Hindlimb muscle (tissue), 1 donor: ENCODE measurements at places on chromosomes 6 and 20. TPM values are rescaled to one million over a fixed set of nuclear protein-coding genes. Genes with fewer than 3 reads are reported as not detected.

The NEDD9 gene
- polyA plus RNA-seq: 9.6 TPM

The BPIFB4 gene
- polyA plus RNA-seq: 0.23 TPM

The BPI gene
- polyA plus RNA-seq: 0.52 TPM

The NR2E1 gene
- polyA plus RNA-seq: not detected

The SIRPB2 gene
- 1.9 TPM for polyA plus RNA-seq

The HAO1 gene
- not detected for polyA plus RNA-seq

The CLDN20 gene
- 0.54 TPM for polyA plus RNA-seq

The MMP24 gene
- 0.43 TPM for polyA plus RNA-seq

The FOXA2 gene
- polyA plus RNA-seq: not detected

GRCh38 chr6:109372130-109372529 lies 10.1 kb downstream of the CD164 start:
- DNase-seq: no peak

GRCh38 chr6:163438940-163439335 lies 24.4 kb downstream of the QKI start:
- no peak for DNase-seq

DNA sequence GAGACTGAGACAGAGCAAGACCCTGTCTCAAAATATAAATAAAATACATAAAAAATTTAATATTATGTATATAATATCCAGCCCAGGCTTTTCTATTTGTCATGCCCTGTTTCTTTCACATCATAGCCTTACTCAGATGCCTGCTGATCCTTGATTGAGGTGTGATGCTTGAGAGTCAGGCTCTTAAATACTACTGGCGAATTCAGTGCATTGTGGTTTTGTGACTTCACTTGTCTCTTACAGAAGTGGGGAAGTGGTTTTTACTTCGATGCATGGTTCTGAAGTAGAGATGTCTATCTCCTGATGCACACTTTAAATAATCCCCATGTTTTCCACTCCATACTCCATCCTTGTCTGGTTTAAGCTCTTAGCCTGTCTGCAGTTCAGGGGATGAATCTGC lies 29.1 kb downstream of the ASXL1 start:
- no peak for DNase-seq

DNA sequence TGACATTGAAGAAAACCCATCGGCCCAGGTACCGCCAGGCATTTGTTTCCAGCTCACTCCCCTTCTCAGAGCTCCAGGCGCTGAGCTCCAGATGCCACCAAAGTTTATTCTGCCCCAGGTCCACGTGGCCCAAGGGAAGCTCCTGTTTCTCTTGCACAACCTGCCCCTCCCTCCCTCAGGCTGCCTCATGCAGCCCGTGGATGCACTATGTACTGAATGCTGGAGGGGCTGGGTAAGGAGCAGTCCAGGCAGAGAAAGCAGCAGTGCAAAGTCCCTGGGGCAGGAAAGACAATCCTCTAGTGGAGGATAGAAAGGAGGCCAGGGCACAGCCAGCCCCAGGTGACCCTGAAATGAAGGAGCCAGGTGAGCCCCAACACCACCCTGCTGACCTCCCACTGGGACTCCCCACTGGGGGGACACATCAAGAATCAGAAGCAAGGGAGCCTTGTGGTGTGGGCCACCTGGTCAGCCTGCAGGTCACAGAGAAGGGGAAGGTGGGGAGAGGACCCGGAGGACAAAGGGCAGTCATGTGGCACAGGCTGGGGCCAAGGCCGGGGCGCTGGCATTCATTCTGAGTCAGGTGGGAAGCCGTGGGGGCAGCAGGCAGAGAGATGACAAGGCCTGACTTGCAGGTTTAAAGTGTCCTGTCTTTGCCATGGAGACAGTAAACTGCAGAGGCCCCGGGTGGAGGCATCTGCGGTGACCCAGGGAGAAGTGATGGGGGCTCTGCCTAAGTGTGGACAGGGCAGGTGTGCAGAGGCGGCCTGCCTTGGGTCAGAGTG lies 230.1 kb downstream of the PREX1 start:
- DNase-seq: no peak

DNA sequence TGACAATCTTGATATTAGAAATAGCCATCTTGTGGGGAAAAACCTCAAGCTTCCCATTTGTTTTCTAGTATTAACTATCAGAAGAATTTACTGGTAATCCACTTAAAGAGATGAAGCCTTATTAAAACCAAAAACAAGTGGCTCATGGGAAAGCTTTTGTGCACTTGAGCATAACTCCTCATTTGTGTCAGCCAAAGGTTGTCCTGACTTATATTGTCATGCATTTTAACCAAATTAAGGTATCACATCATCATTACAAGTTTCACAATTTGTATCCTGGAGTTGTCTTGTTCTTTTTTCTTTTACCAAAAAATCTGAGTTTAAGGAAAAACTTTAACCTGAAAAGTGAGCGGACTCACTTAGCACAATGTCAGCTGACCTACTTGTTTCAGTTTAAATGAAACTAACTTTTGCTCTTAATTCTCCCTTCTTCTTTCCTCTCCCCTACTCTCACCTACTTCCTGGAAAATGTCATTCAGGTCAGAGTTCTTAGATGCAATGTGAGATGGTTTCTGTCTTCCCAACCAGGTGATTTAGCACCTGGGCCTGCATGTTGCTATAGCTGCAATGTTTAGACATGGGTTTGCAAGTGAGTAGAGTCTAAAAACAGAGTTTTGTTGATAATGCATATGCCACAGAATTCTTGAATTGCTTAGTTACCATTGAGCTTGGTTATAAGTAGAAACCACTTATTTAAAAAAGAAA lies 82.8 kb downstream of the TNFAIP3 start:
- no peak for DNase-seq

DNA sequence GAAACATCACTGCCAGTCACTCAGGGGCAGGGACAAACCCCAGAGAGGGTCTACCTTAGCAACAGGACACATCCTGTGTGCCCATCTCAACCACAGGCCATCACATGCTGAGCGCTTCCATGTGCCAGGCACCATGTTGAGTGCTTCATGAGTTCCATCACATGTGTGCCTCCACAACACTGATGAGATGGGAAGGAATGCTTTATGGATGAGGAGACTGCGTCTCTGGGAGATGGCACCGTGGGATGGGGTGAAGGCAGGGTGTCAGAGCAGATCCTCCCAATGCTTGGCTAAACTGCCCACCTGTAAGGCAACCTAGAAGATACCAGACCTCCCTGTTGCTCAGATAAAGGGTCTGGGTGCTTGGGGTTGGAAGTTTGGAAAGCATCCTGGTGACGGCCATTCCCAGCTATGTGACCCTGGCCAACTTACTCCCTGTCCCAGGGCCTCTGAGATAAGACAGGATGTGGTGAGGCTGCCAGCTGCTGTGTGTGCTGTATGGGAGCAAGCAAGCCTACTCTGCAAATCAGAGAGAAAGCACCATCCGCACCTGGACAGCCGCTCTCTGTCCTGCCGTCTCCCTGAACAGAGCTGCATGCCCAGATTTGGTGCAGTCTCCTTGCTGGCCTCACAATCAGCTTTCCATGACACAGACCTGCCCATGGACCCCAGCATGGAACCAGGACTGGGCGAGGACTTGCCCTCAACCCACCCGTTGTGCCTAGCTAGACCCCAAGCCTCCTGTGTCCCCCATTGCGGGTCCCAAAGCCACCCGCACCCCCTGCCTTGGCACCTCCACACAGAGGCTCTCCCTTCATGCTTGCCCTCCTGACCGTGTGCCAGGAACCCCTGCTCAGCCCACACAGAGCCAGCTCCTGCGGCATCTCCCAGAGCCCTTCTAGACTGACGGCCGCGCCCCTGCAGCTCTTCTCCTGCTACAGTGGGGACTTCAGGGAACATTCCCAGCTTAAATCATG lies 143.7 kb downstream of the SYNDIG1 start:
- DNase-seq: no peak

DNA sequence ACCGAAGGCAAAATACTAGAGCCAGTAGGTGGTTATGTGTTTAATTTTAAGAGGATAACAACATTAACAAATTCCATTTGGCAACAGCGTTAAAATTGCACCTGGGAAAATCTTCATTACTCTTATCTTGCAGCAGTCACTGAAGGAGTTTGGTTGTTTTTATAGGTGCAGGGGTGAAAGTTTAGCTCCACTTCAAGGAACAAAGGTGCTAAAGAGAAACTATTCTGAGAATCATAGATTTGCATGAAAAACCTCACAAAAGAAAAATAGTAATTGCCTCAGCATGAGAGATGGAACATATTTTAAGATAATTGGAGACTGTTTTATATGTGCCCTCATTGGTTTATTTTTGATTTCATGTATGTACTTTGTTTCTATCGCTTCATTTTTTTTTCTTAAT lies 444.4 kb downstream of the UTRN start:
- DNase-seq: no peak

DNA sequence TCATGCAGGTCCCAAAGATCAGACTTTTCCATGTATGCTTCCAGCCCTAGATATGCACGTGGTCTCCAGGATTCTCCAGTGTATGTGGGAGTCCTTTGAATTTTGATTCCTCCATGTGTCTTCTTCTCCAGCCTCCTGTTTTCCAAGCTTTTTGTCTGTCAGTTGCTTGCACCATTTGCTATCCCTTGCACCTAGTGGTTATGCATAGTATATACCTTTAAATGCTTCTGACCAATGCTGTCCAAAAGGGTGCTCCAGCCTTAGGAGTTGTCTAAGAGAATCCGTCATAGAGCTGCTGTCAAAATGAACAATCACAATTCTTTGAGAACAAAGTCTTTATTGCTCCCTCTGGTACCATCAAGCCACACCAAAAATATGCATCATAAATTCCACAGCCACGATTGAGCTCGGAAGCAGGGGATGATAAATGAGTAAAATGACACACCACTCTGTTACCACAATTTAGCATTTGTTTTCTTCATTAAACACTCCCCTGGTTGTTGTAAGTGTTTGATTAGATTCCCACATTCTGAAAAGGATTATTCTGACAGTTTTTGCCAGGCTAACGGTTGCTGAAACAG lies 706.2 kb upstream of the GJE1 start:
- DNase-seq: no peak

GRCh38 chr6:11007715-11008608 lies 36.1 kb downstream of the ELOVL2 start:
- no peak for DNase-seq

DNA sequence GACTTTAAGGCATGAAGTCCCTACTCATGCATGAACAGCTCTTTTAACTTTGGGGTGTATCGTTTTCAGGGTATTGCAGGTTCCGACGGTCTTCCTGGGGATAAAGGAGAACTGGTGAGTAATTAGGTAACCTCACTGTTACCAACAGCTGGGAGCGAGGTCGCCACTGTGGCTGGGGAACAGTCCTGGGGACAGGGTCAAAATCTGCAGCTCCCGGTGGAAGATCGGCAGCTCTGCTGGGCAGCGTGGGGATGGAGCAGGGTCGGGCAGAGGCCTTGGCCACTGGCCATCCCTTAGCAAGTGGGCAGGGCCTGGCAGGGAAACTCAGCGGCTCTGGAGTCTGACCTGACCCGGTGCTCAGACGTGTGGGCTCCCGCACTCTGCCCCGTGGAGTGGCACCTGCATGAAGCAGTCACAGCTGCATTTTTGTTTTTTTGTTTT lies 16.1 kb downstream of the COL9A3 start:
- DNase-seq: no peak

- DNase-seq: no peak
These were observed 4.2 kb upstream of the ANGPT4 start for GRCh38 chr20:920311-920710.

DNA sequence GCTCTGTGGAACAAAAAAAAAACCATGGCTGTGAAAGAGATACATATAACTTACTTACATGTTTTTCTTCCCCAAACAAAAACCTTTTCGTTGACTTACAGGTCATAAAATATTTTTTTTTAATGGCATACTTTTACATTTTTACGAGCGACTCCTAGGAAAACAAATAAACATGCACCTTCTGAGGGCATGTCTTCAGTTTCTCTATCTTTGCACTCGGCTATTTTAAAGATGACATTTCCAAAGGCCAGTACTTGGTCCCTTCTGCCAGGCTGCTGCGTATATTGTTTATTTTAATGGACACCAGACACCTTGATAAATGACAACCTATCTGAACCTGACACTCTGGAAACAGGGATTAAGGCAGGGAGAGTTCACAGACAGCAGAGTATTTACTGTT lies 49.4 kb downstream of the PIGU start:
- DNase-seq: no peak

DNA sequence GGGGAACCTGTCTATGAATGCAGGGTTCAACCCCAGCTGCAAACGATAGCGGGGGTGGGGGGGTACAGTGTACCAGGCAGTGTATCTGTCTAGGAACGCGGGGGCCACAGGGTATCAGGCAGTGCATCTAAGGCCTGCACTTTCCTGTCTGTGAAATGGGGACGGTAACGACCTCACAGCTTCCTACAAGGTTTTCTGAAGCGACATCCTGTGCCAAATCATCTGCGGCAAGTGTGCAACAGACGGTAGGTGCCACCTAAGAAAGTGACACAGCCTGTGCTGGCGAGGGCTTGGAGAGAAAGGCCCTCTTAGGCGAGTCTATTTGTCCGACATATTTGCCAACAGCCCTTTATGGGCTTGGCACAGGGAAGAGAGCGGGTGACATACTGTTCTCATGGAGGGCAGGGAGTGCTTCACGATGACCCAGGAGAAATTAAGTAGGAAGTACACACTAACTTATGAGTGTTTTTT lies 3.8 kb downstream of the DIDO1 start:
- no peak for DNase-seq

DNA sequence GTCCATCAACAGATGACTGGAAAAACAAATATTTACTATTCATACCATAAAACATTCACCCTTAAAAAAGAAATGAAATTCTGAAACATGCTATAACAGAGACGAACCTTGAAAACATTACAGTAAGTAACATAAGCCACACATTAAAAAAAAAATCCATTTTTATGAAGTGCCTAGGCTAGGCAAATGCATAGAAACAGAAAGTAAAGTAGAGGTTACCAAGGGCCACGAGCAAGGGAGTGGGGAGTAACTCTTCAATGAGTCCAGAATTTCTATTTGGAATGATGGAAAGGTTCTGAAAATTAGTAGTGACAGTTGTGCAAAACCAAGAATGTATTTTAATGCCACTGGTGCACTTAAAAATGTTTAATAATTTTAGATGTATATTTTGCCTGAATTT lies 47.7 kb downstream of the STAU1 start:
- DNase-seq: no peak

DNA sequence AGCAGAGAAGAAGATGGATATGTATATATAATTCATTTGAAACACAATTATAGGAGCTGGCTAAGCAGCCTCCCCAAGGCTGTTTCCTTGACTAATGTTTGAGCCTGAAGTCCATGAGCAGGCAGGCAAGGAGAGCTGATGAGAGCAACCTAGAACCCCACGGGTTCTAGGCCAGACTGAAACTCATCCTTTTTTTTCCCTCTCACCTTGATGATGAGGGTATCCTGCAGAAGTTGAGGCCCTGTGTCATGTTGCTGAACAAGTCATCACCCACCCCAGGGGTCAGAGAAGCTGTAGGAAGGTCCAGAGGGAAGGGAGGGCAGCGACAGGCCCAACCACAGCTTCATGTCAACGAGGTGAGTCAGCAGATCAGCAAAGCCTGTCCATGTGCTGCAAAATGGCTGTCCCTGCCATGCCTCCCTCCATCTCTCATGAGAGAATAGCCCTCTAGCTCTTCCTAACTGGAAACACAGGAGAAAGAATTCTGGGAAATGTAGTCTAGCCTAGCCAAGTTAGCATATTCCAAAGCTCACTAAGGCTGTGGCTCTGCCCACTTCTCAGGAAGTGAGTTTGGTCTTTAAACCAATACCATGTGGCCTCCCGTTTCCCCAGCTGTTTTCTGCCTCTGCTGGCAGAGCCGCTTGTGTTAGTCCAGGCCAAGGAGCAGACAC lies 91.3 kb upstream of the DTNBP1 start:
- no peak for DNase-seq

- DNase-seq: no peak
These were observed 158.5 kb downstream of the CD83 start for GRCh38 chr6:14276071-14276470.
